ENCODE measurements at places on chromosomes 2 and 18. TPM values are rescaled to one million over a fixed set of nuclear protein-coding genes. Genes with fewer than 3 reads are reported as not detected.
A peak's percentile ranks its signal among the peaks of the same experiment; 100 is the strongest.

Gene NGEF
- 0.43 TPM for total RNA-seq

GRCh38 chr2:38267270-38267925 lies 109.7 kb downstream of the ATL2 start:
- no peak overlapping the region for H3K4me3 ChIP-seq
- no peak for DNase-seq
- no peaks in the 10 kb centered on the region for H3K27me3 ChIP-seq
- no peaks in the 10 kb centered on the region for H3K4me1 ChIP-seq
- H3K36me3 ChIP-seq: no peaks in the 10 kb centered on the region
- H3K27ac ChIP-seq: no peak overlapping the region

GRCh38 chr2:39127973-39128372 lies 7.1 kb upstream of the SOS1 start:
- DNase-seq: no peak
- peak overlapping the region; percentile 68 for H3K27ac ChIP-seq
- peaks cover 9% of the 10 kb centered on the region for H3K4me1 ChIP-seq
- H3K4me3 ChIP-seq: no peak overlapping the region

GRCh38 chr2:67846370-67847070 lies 216.3 kb downstream of the C1D start:
- no peaks in the 10 kb centered on the region for H3K36me3 ChIP-seq
- no peaks in the 10 kb centered on the region for H3K27me3 ChIP-seq
- H3K4me1 ChIP-seq: no peaks in the 10 kb centered on the region
- DNase-seq: peak; percentile 93
- peak overlapping the region; percentile 35 for H3K27ac ChIP-seq

DNA sequence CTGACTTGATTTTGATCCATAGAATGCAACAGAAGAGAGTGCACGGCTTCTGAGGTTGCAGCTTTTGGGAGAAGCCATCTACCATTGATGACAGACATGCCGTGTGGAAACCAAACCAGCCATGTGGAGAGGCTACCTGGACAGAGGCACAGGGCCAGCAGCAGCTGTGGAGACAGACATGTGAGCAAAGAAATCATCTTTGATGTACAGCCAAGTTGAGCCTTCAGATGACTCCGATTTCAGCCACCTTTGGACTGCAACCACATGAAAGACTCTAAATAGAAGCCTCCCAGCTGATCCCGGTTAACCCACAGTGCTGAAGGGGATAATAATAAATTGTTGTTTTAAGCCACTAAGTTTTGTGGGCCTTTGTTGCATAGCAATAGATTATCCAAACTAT lies 54.2 kb downstream of the TSN start:
- H3K36me3 ChIP-seq: no peaks in the 10 kb centered on the region
- H3K4me3 ChIP-seq: no peak overlapping the region
- no peak for DNase-seq
- H3K27ac ChIP-seq: no peak overlapping the region

DNA sequence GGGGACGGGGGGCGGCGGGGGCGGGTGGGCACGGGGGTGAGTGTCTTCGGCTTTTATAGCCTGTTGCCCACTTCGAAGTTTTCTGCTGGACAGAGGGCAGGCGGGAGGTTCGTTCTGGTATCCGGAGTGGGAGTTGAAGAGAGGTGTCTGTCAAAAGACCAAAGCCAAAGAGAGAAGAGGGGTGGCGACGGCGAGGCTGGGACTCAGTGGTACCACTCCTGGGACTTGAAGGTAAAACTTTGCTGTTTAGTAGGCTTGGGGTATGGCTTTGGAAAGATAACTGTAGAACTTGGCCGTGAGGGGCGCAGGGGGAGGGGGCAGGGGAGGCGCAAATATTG lies 215.8 kb upstream of the DTNA start:
- peak overlapping the region; percentile 76 for H3K27ac ChIP-seq
- H3K4me1 ChIP-seq: no peaks in the 10 kb centered on the region
- no peak for DNase-seq
- H3K36me3 ChIP-seq: no peaks in the 10 kb centered on the region
- H3K4me3 ChIP-seq: peak overlapping the region; percentile 83
